ENCODE measurements at places on chromosomes 16 and 17. TPM values are rescaled to one million over a fixed set of nuclear protein-coding genes. Genes with fewer than 3 reads are reported as not detected.
A peak's percentile ranks its signal among the peaks of the same experiment; 100 is the strongest.

- no peaks in the 10 kb centered on the region for H3K27me3 ChIP-seq
- no peaks in the 10 kb centered on the region for H3K36me3 ChIP-seq
These were observed 13.1 kb downstream of the ZSCAN10 start for GRCh38 chr16:3085868-3086595.

KRT31 gene
- total RNA-seq = not detected

MON1B gene
- total RNA-seq = 48.7 TPM

RTN4RL1 gene
- total RNA-seq = 1.7 TPM

UMOD gene
- not detected for total RNA-seq

DNA sequence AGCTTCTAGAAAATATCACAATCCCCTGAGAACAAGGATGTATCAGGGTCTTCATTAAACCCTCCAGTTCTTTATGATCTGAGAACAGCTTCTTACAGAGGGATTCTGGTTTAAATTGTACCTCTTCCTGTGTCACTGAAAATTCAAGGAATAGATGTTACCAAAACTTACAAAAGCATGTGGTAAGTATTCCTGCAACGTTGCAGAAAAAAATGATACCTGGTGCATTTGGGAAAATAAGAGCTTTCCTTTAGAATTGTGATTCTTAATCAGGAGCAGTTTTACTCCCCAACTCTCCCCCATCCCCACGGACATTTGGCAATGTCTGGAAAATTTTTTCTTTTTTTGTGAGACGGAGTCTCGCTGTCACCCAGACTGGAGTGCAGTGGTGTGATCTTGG is 7.3 kb downstream of the SLFN14 start:
- H3K27ac ChIP-seq = no peak overlapping the region
- no peak overlapping the region for H3K4me3 ChIP-seq
- H3K36me3 ChIP-seq = no peaks in the 10 kb centered on the region
- H3K4me1 ChIP-seq = no peaks in the 10 kb centered on the region
- H3K27me3 ChIP-seq = peaks cover 76% of the 10 kb centered on the region
- DNase-seq = no peak

KRT33B gene
- total RNA-seq = not detected

DNA sequence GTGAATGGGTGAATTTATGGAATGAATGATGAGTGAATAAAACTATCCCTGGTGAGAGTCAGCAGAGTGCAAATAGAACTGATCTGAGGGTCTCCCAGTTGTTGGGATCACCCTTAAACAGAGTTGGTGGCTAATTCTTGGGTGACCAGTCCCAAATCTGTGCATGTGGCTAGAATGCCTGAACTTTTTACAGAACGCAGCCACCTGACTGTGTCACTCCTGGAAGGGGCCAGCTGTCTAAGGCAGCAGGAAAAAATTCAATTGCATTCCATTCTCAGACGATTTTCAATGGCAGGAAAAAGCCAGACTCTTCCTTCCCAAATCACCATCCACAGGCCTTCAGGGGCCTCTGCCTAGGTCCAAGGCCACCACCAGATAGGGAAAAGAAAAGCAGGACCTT is 43.5 kb downstream of the BEAN1 start:
- no peaks in the 10 kb centered on the region for H3K36me3 ChIP-seq
- H3K4me1 ChIP-seq = peaks cover 9% of the 10 kb centered on the region
- H3K27ac ChIP-seq = no peak overlapping the region
- H3K27me3 ChIP-seq = peaks cover 10% of the 10 kb centered on the region
- DNase-seq = no peak

ZNF287 gene
- 7.6 TPM for total RNA-seq

SNX20 gene
- not detected for total RNA-seq

GRCh38 chr17:7574176-7574953 is 5.1 kb upstream of the CD68 start:
- DNase-seq = no peak
- peaks cover 51% of the 10 kb centered on the region for H3K36me3 ChIP-seq
- peaks cover 44% of the 10 kb centered on the region for H3K4me1 ChIP-seq
- H3K4me3 ChIP-seq = peak overlapping the region; percentile 99

DNA sequence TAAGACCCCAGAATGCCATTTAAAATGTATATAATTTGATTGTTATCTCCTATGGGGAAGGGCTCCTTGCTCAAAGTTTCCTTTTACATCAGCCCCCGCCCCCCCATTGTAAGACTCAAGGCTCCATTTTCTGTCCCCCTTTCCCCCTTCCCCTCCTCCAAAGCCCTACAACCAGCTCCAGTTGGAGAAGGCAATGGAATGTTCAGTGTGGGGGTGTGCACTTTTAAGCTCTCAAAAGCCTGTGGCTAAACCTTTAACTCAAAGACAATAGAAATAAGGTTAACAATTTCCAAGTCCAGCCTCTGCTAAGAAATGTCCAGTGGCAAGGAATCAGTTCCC is 114.7 kb downstream of the NOG start:
- H3K4me1 ChIP-seq = peaks cover 20% of the 10 kb centered on the region
- H3K27me3 ChIP-seq = peaks cover 23% of the 10 kb centered on the region
- H3K4me3 ChIP-seq = no peak overlapping the region
- H3K36me3 ChIP-seq = no peaks in the 10 kb centered on the region
- no peak overlapping the region for H3K27ac ChIP-seq
- no peak for DNase-seq

GRCh38 chr17:7292194-7292593 is 2.2 kb downstream of the YBX2 start:
- peaks cover 19% of the 10 kb centered on the region for H3K4me1 ChIP-seq
- DNase-seq = no peak
- H3K36me3 ChIP-seq = no peaks in the 10 kb centered on the region
- no peak overlapping the region for H3K4me3 ChIP-seq

GRCh38 chr17:58308173-58308984 is 20.2 kb downstream of the TSPOAP1 start:
- H3K27me3 ChIP-seq = peaks cover 7% of the 10 kb centered on the region
- no peaks in the 10 kb centered on the region for H3K36me3 ChIP-seq
- H3K27ac ChIP-seq = no peak overlapping the region
- H3K4me1 ChIP-seq = peaks cover 6% of the 10 kb centered on the region
- H3K4me3 ChIP-seq = no peak overlapping the region

ITGA2B gene
- 8.8 TPM for total RNA-seq

DNA sequence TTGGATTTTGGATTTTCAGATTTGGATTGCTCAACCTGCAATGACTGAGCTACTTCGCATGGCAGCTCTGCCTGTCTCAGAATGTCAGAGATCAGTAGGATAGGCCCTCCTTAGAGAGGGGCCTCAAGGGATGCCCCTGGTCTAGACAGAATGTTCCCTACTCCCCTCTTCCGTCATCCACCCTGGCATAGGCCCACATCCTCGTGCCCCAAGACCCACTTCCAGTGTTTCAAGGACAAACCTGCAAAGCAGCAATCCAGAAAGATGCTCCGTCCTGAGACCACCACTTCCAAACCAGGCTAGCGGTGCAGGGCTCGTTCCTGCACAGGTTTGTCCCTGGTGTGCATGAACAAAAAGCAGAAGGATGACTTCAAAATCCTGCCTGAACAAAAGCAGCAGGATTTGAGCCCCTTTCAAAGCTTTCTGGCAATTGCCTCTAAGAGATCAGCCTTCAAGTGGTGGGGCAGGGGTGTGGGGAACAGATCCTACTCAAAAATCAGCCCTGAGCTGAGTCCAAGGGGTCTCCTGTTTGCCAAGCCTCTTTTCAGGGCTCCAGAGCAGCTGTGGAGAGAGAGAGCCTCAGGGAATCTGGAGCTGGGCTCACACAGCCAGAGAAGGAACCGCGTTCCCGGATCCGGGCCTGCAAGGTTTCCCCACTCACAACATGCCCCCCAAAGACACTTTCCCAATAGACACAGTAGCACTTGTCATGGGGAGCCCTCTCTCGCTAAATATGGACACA is 121.1 kb downstream of the SOCS1 start:
- no peak for DNase-seq
- peak overlapping the region; percentile 62 for H3K27ac ChIP-seq
- no peaks in the 10 kb centered on the region for H3K27me3 ChIP-seq
- peaks cover 11% of the 10 kb centered on the region for H3K36me3 ChIP-seq

SLC38A7 gene
- 31.6 TPM for total RNA-seq

MYH13 gene
- total RNA-seq = not detected

GRCh38 chr17:66614469-66614868 is 220.4 kb upstream of the CACNG5 start:
- no peak overlapping the region for H3K27ac ChIP-seq
- H3K36me3 ChIP-seq = no peaks in the 10 kb centered on the region
- no peaks in the 10 kb centered on the region for H3K27me3 ChIP-seq

- no peaks in the 10 kb centered on the region for H3K36me3 ChIP-seq
- peak overlapping the region; percentile 14 for H3K4me3 ChIP-seq
- no peak for DNase-seq
- peak overlapping the region; percentile 75 for H3K27ac ChIP-seq
These were observed 12.7 kb downstream of the CYGB start for GRCh38 chr17:76524598-76525512.

LRRC3C gene
- total RNA-seq = not detected

MYH8 gene
- total RNA-seq = 0.05 TPM
